ENCODE measurements at places on chromosomes 6 and 20.

DNA sequence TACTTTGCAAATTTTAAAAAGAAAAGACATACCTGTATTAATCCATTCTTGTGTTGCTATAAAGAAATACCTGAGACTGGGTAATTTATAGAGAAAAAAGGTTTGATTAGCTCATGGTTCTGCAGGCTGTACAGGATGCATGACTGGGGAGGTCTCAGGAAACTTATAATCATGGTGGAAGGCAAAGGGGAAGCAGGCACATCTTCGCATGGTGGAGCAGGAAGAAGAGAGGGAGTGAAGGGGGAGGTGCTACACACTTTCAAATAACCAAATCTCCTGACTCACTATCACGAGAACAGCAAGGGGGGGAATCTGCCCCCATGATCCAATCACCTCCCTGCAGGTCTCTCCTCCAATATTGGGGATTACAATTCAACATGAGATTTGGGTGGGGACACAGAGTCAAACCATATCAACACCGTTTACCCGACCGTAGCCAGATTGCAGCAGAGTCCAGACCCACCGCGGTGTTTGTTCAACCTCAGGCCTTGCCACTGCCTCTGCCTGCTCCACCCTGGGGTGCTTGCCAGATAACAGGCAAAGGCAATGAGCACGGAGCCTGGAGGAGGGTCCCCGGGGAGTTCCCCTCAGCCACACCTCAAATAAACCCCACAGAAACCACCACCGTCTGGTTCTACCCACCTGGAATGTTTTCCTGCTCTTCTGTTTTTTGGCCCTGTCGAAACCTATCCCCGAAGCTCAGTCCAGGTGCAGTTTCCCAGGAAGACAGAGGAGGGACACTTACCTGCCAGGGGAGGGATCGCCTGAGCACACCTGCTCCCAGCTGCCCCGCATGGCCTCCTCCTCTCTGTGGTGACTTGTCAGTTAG lies 142.2 kb upstream of the AFDN start:
- DNase-seq: no peak

DNA sequence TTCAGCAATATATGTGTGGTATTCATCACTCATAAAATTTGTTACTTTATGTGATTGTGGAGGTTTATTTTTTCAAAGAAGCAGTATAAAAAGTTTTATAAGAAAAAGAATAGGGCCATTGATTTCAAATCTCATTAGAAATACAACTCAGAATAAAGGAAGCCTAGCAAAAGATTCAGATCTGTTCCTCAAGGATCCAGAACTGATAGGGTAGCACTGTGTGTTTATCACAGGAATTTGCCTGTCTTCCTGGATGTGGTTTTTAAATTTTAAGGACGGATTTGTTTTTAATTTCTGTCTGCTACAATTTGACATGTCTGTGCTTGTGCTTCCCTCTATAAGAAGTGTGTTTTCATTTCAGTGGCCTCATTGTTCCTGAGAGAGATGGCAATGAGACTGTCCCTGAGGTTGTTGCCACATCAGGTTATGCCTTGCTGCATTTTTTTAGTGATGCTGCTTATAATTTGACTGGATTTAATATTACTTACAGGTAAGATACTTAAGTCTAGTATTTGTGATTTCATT lies 74.6 kb downstream of the ATRN start:
- no peak for DNase-seq

- DNase-seq: no peak
These were observed 180.0 kb downstream of the TBXT start for GRCh38 chr6:165987483-165988301.

DNA sequence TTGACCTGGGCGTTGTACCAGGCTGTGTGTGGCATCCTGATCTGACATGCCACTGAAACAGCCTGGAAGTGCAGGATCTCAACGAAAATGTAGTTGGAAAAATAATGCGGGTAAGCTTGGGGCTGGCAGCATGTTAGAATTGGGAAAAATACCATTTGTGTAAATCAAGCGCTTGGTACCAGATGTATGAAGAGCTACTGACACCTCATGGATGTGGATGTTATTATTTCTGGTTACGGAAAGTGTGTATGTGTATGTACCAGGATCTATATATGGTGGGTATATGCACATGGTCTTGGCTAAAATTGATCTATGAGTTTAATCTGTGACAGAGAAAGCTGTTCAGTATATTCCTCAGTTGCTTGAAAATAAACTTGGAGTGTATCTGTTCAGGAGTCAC lies 22.7 kb downstream of the HIVEP1 start:
- no peak for DNase-seq

DNA sequence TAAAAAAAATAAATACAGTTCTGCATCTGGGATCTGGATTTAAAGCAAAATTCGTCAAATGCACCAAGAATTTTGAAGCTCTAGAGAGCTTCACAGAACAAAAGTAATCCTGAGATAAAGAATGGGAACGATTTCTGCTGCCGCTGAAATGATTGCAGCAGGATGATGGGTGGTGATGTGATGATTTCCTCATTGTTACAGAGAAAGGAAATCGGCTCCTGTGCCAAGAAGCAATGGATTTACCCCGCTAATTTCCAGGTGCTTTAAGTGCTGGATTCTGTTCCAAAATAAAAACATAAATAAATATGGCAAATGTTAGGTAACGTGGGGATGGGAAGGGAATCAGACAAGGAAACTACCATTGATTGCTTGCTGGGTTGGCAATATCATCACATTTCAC lies 1067.9 kb upstream of the MAP3K7 start:
- DNase-seq: no peak

- DNase-seq: no peak
These were observed 354.4 kb downstream of the ZFAND3 start for GRCh38 chr6:38173909-38174308.

DNA sequence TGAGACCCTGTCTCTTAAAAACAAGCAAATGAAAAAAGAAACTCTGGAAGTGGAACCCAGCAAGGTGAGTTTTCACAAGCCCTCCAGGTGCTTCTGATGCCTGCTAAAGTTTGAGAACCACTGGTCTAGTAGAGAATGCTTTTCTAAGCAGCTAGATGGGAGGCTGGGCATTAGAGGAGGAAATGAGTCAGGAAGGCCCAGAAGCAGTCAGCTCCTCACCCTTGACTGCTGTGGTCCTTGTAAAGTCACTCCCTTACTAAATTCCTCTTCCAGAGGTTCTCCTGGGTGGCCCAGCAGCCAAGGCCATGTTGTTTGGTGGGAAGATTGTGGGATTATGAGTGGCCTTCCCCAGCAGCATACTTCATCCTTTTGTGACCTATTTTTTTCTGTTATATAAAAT lies 52.0 kb upstream of the FYN start:
- DNase-seq: no peak

- no peak for DNase-seq
These were observed 43.0 kb downstream of the BACH2 start for GRCh38 chr6:90253631-90254030.

DNA sequence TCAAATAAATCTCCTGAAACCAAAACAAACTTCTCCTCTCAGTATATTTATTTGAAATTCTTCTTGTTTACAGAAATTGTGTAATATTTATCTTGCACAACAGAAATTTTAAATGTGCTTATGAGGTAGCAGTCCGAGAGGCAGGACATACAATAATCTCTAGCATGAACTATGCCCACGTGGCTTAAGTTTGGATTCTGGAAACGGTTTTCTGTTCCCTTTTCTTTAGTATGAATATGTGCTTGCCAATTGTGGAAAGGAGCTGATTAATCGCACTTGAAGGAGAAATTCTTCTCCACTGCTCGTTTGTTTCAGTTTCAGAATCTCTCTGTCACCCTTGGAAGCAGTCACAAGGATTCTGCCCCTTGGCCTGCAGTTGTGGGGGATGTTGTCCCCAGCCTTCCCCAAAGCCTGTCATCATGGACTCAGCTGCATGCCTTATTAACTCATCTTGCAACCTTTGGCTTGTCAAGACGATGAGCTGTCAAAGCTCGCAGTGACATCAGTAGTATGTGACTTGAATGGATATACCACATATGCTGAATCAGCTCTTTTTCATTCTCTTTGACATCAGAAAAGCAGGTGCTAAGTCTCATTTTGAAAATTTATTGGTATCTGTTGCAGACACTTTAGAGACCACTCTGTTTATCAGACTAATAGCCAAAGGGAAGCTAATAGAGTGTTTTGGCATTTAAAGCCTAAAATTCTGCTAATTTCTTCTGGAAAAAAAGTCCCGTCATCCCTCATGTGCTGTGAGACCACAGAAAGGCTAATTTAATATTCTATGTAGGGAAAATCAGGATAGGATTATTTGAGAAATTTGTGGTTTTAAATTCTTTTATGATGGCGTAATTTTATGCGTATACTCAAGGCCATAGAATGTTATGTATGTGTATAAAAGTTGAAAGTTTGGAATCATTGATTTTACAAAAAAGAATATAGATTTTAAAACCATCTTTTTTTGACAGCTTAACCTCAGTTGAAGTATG lies 186.8 kb downstream of the ARID1B start:
- no peak for DNase-seq

GRCh38 chr6:52390361-52390727 lies 28.4 kb downstream of the PAQR8 start:
- DNase-seq: no peak

DNA sequence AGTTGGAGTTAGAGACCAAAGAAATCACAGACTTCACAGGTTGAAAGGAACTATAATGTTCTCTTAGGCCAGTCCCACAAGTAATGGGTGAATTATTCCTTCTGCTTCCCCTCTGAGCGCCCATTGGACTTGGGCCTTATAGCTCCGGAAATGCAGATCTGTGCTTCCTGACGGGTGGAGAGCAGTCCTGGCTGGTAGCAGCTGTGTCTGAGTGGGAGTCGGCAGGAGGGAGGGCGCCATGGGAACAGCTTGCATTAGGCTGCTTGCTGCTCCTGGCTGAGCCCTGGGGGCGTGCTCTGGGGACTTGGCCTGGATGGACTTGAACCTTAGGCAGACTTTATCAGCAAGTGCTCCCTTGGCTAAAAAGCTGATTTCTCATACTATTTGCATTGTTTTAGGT lies 18.4 kb upstream of the NUP153 start:
- DNase-seq: no peak

DNA sequence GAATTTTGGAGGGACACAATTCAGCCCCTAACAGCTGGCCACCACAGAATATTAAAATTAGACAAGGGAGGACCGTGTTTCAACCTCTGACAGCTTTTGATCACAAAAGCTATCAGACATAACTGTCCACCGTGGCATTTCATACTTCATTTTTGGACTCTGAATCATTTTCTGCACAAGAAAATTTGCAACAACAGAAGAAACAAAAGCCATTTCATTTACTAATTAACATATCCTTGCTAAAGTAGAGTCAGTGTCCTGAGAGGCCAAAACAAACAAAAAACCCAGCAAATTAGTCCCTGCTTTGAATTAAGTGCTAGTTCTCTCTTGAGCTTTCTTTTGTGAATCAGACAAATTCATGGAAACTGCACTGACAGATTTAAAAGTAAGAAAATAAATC lies 17.6 kb upstream of the COL12A1 start:
- DNase-seq: no peak
